ENCODE measurements at places on chromosomes 16 and 17.

DNA sequence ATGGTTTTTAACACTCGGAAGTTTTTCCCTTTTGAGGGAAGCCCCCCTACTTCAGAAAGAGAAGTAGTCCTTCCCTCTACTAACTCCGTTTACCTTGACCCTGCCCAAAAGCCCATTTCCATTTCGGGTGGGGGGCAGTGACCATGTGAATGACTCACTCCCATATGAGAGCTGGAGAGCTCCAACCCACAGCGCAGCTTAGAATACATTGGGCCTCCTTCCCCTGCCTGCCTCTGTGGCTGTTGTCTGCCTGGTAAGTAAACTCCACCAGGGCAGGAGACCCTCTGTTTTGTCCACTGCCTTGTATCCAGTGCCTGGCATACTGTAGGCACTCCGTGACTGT is 985 bp downstream of the SGSM2 start:
- DNase-seq = no peak

DNA sequence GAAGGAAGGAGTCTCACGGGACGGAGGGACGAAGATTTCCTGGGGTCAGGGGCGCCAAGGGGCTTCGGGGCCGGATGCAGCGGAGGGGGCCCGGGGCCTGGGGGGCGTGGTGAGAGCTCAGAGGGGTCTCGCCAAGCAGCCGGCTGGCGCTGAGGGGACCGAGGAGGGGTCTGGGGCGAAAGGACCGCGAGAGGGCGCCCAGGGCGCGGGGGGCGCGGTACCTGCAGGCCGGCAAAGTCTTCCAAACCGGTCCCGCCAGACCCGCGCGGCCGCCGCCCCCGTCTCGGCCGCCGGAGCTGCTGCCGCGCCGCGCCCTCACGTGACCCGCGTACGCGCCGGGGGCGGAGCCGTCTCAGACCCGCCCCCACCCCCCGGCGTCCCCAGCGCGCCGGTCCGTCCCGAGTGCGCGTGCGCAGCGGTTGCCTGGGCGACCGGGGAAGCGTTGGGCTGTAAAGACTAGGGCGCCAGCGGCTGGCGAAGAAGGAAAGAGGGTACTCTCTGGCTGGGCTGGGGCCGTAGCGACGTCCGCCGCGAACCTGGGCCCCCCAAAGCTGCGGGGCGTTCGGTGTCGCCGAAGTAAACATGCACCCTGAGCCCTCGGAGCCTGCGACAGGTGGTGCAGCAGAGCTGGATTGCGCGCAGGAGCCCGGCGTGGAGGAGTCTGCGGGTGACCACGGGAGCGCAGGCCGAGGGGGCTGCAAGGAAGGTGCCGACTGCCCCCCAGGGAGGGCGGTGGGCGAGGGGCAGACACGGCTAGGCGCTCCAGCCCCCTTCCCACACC is at the start of the genes DNAAF1 and HSDL1:
Gene DNAAF1 (plus strand): TSS at position 450 of the 781 bp plus-strand sequence. CDS start 133 bp downstream, at position 583.
Gene HSDL1 (minus strand): TSS at position 319 of the 781 bp plus-strand sequence. CDS start 13,856 bp downstream, outside the sequence.
- peak; percentile 76 for DNase-seq

GRCh38 chr17:15262291-15263205 is 2.6 kb downstream of the PMP22 start:
- no peak for DNase-seq

- no peak for DNase-seq
These were observed 2.4 kb downstream of the HLF start for GRCh38 chr17:55266958-55267688.

- no peak for DNase-seq
These were observed 2.4 kb upstream of the MTSS2 start for GRCh38 chr16:70688246-70688742.

DNA sequence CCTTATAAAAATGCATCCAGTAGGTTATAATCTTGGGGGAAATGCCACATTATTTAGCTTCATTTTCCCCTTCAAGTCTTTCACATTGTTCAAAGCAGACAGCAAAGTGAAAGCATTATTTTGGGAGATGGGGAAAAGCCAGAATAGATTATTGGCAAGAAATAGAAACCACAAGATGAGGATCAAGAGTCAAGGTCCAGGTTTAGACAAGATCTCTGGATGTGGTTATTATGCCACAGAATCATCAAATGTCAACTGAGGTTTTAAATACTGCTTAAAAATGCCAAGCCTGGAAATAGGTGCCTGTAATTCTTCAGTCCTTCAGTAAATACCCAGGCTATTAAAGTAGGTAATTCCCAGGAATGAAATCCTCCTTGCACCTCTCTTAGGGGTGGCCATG is 65.1 kb upstream of the ALOX12 start:
- DNase-seq = no peak

DNA sequence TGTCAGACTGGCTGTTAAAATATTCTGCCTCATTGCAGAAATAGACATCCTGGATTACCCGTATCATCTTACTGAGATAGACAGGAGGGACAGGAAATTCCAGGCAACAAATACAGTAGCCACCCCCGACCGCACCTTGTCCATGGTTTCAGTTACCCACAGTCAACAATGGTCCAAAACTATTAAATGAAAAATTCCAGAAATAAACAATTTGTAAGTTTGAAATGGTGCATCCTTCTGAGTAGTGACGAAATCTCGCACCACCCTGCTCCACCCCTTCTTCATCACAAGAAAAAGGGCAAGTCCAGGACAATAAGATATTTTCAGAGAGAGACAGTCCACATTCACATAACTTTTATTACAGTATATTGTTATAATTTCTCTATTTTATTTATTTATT is 23.6 kb upstream of the PRSS54 start:
- no peak for DNase-seq

- DNase-seq = no peak
These were observed 469.9 kb upstream of the CDH5 start for GRCh38 chr16:65896448-65897153.

- DNase-seq = no peak
These were observed 14.9 kb downstream of the MYBBP1A start for GRCh38 chr17:4540224-4540651.

DNA sequence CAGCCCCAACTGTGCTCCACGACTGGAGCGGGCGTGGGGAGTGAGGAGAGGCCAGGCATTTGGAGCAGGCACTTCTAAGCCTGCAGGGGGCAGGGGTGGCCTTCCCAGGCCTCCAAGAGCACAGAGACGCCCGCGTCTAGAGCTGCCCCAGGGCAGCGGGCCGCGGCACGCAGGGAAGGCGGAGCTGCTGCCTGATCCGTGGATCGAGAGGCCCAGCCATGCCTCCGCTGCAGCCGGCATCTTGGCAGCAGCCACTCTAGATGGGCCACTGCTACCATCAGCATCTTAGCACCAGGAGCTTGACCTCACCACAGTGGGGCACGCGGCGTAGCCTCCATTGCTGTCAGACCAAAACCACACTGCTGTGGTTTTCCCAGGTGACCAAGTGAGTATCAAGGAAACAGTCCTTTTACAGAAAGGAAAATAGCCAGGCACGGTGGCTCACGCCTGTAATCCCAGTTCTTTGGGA is 20.4 kb upstream of the WDR45B start:
- DNase-seq = no peak

DNA sequence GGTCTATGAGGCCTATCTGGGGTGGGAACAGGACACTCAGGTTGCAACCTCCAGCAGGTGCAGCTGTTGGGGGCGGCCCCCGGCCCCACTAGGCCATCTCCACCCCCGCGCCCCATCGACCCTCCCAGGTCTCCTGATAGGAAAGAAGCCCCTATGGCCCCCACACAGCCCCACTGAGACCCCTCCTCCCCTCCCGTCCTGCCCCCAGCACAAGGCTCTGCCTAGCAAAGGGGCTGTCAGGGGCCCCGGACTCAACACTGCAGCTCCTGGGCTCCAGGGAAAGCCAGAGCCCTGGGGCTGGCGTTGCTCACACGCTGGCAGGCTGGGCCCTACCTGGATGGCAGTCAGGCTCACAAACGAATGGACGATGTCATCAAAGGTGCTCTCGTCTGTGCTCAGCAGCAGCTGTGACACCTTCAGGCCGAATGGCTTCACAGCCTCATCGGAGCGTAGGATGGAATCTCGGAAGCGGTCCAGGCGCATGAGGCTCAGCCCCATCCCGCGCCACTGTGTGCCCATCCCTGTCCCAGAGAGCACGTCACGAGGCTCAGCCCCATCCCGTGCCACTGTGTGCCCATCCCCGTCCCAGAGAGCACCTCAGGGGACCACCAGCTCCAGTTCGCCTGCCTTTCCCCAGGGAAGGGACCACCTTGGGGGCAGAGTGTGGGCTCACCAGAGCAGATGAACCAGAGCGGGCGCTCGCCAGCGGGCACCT is 7.3 kb downstream of the FASN start:
- DNase-seq = no peak

- DNase-seq = no peak
These were observed 6.8 kb downstream of the ZNF267 start for GRCh38 chr16:31880322-31880979.
